ENCODE measurements at places on chromosomes 11 and 22.

DNA sequence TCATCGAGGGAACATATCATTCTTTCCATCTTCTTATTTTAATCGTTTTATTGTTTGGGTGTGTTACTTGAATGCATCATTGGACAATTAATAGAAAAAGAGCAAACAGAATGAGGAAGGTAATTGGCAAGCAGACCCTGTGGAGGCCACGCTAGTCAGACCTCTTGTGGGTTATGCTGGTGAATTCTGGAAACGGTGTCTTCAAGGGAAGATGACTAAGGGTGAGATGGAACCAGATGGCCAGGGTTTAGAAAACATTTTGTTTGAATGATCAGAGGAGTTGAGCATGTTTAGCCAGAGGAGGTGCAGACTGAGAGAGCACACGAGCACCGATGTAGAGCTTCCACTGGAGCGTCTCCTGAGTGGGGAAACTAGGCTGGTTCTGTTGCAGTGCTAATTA, 8.5 kb downstream of the ST14 start:
- no peak for DNase-seq

DNA sequence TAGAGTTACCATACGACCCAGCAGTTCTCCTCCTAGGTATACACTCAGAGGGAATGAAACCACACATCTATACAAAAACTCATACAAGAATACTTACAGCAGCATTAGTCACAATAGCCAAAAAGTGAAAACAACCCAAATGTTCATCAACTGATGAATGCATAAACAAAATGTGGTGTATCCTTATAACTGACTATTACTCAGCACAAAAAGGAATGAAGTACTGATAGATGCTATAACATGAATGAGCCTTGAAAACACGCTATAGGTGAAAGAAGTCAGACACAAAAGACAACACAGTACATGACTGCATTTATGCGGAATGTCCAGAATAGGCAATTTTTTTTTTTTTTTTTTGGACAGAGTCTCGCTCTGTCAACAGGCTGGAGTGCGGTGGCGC, 23.1 kb downstream of the NCAPD3 start:
- DNase-seq, result no peak

- DNase-seq, result no peak
Measured at GRCh38 chr11:15493921-15494620, 379.3 kb downstream of the INSC start.

- no peak for DNase-seq
Measured at GRCh38 chr11:35146711-35147110, 7.7 kb downstream of the CD44 start.

GRCh38 chr11:11813288-11813962, 28.3 kb upstream of the USP47 start:
- no peak for DNase-seq

DNA sequence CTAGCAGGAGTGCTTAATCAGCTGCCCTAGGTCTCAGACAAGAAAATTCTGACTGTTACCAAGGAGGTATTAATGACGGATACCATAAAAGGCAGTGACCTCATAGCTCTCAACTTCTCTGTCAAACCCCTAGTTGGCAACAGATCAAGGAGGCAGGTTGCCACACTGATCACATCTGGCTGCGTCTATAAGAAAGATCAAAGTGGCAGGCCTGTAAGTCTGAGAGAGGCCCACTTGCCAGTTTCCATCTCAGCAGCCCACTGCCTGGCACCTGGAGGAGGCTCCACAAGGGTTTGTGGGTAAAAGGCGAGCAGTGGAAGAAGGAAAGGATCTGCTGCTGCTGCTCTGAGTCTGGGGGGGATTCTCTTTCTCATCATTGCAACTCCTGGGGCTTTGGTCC, 239.6 kb upstream of the MPPED2 start:
- DNase-seq, result no peak

DNA sequence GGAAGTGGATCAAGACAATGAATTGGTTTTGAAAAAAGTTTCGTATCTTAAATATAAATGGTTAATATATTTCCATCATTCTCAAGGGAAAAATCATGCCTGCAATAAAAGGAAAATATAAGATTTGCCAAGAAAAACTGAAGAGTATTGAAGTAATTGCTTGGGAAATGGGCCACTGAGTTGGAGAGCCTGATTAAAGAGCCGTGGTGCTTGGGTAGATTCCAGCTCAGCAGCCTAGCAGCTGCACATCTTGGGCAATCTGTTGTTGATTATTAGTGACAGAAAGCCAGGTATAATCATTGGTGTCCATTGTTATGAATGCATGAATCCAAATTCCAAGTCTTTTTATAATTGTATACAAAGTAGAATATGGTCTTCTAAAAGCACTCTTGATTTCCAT, 800.9 kb upstream of the CHORDC1 start:
- DNase-seq, result no peak

GRCh38 chr11:30914143-30914762, 328.1 kb upstream of the MPPED2 start:
- no peak for DNase-seq

- no peak for DNase-seq
Measured at GRCh38 chr11:11076879-11077278, 219.0 kb upstream of the ZBED5 start.

DNA sequence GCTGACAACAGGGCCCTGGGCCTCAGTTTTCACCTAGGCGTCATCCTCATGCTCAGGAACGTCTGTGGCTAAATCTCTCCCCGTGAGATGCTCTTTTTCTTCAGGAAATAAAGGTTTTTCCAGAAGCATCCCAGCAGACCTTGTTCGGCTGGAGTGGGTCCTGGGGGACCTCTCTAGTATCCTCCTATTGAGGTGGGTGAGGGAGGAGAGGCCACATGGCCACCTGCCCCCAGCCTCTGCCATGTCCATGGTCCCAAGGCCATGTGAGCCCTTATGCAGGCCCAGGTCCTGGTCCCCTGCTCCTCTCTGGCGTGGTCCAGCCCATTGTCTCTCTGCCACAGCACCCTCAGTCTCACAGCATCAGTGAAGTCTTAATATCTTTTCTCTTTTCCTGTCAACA, 22.0 kb downstream of the ALG12 start:
- no peak for DNase-seq

DNA sequence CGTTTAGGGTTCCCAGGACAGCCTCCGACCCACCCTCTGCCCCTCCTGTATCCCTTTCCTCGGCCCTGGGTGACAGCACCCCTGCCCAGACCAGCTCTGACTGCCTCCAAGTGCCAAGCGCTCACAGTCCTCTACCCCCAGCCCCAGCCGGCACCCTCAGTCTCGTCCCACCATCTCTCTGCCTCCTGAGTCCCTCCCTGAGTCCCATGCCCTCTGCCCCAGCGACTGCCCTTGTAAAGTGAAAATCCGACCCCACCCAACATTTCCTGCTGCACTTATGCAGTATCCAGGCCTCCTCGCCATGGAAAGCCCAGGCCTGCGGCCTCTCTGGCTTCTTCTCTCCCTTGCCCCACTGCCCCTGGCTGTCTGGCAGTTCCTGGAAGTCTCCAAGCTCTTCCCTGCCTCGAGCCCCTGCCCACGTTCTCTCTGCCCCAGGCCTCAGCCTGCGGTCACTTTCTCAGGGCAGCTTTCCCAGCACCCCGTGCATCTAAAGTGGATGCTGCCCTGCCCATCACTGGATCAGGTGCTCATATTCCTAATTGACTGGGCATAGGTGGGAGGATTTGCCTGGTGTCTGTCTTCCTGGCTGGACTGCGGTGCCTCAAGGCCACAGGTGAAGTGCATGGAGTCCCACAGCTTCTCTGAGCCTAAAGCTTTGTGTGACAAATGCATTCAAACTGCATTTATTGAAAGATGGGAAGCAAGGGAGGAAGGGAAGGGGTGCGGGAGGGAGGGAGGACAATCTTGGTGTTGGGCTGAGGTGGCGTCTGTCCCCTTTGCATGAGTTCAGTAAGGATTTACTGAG, 17.7 kb upstream of the IL2RB start:
- no peak for DNase-seq

- no peak for DNase-seq
Measured at GRCh38 chr22:25758316-25758715, 16.3 kb downstream of the MYO18B start.

DNA sequence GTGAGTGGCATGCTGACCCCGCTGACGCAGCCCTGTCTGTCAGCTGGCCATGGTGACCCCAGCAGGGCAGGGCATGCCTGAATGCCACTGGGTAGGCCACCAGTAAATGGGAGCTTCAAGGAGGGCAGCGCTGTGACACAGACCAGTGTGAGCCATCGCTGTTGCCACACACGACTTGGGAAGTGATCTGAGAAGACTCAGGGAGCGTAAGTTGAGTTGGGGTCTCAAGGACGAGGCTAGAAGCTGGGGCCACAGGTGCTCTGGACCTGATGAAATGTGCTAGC, 28.2 kb downstream of the MPPED1 start:
- DNase-seq, result no peak

GRCh38 chr11:72216638-72217037, at the start of gene FOLR2:
FOLR2 (plus strand) TSS chr11:72216794; CDS start chr11:72218585, 1,791 bp downstream.
- no peak for DNase-seq

DNA sequence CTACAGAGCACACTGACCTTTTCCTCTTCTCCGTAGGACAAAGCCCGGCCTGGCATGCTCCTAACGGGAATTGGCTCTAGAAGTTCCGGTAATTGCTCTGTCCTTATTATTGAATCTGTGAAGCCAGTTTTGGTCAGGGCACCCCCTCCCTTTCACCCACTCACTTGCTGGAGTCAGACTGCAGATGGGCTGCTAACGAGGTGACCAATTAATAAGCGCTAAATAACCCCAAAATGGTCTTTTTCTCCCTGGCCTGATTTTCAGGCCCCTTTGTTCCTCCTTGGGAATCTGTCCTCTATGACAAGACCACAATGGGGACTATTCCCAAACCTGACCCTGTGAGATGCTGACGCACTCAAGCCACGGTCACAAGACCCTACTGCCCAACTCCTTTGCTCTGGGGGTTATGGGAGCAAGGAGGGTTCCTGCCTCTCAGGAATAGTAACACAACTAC, 610.0 kb upstream of the CADM1 start:
- DNase-seq, result no peak

- no peak for DNase-seq
Measured at GRCh38 chr11:79860336-79860735, 419.5 kb upstream of the TENM4 start.

- DNase-seq, result peak; percentile 61
Measured at GRCh38 chr22:19287076-19287707, 4.3 kb downstream of the CLTCL1 start.

GRCh38 chr11:34610324-34611041, 10.4 kb upstream of the EHF start:
- DNase-seq, result no peak

DNA sequence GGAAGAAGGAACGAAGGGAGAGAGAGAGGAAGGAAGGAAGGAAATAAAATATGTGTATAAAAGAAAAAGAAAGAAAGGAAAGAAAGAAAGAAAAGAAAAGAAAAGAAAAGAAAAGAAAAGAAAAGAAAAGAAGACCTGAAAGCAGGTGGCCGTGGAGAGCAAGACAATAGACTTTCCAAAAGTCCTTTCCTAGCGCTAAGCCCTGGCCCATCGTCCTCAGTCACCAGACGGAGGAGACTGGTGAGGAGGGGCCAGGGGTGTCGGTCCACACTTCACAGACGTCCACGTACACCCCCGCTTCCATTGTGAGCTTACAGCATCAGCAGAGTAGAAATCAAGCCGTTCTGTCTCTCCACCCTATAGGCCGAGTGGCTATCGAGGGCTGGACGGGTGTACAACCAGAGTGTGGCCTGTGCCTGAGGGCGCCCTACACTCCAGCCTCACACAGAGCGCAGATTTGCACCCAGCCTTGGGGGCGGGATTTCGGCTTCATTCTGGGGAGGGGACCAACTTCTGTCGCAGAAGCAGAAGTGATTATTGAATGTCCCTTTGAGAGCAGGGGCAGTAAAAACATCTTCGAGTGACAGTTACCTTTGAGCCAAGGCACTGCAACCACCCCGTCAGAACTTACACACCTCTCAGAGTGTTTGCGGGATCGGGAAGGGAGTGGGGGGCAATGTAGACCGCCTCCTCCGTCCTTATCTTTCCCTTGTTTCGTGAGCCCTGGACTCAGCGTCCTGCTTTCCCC, 2.0 kb upstream of the BSX start:
- DNase-seq, result no peak

DNA sequence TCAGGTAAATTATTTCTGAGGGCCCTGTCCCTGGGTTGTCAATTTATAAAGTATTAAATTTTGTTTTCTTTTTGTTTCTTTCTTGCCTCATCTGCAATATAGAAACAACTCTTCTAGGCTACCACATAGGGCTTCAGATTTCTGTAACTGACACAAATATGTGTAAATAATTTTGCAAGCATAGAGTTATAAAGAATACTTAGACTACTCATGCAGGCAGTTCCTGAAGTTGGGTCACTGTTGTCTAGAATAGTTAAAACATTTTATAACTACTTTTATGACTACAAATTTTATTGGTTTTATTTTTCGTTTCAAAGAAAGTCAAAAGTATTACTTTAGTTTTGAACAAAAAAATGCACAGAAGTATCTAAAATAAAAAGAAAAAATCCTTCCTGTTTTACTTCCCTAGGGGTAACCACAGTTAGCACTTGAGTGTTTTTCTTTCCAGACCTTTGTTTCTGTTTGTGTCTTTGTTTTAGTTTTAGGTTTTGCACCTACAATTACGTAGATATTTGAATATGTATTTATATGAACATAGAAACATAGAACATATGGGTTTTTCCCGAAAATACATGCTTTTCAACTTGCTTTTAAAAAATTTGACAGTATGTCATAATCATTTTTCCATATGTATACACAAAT, 12.4 kb upstream of the TMEM123 start:
- no peak for DNase-seq

DNA sequence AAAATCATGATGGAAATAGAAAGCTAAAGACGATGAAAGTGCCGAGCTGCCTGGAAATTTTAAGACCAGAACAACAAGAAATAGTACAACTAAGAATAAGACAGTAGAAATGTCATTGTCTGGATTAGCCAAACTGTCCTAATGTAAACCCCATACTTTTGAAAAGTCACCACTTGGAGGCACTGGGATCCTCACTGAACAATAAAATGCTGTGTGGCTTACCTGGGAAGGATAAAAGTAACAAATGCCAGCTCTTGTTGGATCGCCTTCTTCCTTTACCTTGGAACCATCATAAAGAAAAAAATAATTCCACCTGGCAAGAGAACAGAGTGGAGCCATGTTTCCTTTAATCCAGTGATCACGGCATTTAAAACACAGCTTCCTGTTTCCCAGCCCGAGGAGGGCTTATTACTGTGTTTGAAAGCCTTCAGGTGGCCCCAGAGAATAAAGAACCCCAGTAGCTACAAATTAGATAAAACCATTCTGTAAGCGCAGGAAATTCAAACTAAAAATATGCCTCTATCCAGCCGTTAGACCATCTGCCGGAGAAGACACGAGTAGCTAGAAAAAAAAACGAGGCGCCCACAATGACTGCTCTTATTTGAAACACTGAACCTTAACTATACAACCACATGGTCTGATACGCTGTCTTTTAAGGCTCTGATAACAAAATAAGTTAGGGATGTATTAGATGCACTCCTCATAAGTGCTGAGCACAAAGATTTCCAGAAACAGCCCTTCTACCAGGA, 4.4 kb downstream of the HPS4 start:
- no peak for DNase-seq
